Activated T-helper 17 cell treated with anti-CD3 and anti-CD28 coated beads, Interleukin-2, amount 50 U/mL, for 72 hours (primary cell): ENCODE measurements at places on chromosomes 1 and 21.

DNA sequence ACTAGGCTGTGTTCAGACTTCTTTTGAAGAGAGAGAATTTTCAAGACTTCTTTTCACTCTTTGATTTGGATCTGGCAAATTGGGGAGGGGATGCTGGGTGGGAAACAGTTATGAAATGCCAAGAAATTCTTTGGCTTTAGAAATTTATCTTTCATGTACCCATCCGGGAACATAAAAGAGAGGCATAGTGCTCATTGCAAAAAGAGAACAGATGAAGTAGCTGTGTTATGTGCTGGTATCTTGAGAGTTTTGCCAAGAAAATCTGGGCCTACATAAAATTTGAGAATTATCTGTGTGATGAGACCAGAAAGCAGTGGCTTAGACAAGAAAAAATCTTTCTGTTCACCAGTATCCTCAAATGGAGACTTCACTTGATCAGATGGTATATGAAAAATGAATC lies 4.3 kb downstream of the TMEM167B start:
- no peak overlapping the region for H3K27ac ChIP-seq
- H3K36me3 ChIP-seq: peaks cover 72% of the 10 kb centered on the region
- H3K27me3 ChIP-seq: no peaks in the 10 kb centered on the region
- H3K4me3 ChIP-seq: no peak overlapping the region
- ATAC-seq: no peak
- H3K4me1 ChIP-seq: peaks cover 20% of the 10 kb centered on the region

GRCh38 chr1:31154632-31155215 lies 85.0 kb downstream of the NKAIN1 start:
- no peaks in the 10 kb centered on the region for H3K27me3 ChIP-seq
- no peaks in the 10 kb centered on the region for H3K4me1 ChIP-seq
- H3K27ac ChIP-seq: peak overlapping the region; percentile 61
- H3K36me3 ChIP-seq: no peaks in the 10 kb centered on the region
- peak; percentile 88 for ATAC-seq
- peak overlapping the region; percentile 82 for H3K4me3 ChIP-seq

- no peaks in the 10 kb centered on the region for H3K27me3 ChIP-seq
- no peak for ATAC-seq
- H3K27ac ChIP-seq: no peak overlapping the region
- peaks cover 70% of the 10 kb centered on the region for H3K36me3 ChIP-seq
- H3K4me3 ChIP-seq: no peak overlapping the region
- H3K4me1 ChIP-seq: no peaks in the 10 kb centered on the region
Measured at GRCh38 chr1:235670157-235670776, 20.7 kb upstream of the GNG4 start.

- H3K27me3 ChIP-seq: no peaks in the 10 kb centered on the region
- no peak overlapping the region for H3K27ac ChIP-seq
- no peak overlapping the region for H3K4me3 ChIP-seq
- H3K4me1 ChIP-seq: peaks cover 2% of the 10 kb centered on the region
Measured at GRCh38 chr1:63411066-63411465, 43.6 kb downstream of the ALG6 start.

DNA sequence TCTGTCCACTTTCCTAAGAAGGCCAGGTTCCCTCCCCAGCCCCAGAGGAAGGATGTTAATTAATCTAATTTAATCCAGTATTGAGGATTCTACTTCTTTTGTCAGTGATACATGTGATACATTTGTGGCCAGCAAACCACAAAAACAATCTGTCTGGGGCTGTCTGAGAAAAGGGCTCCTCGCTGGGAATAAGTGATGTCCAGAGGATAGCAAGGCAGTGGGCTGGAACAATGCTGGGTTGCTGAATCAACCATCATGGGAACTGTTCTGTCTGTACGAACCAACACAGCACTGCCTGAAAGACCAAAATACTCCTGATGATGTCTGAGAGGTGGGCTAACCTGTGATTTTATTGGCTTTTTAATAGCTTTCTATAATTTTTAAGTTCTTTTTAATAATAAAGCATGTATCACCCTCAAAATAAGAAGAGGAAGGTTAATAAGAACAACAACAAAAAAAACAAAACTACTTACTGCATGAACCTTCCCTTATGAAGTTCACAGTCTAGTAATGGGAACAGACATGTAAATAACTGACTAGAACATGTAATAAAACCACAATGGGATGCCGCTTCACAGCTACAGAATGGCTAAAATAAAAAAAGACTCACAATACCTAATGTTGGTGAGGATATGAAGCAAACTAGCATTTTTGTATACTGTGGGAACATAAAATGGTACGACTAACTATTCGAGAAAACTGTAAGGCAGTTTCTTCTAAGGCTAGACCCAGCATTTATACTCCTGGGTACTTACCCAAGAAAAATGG lies 11.4 kb upstream of the ADAR start:
- no peak for ATAC-seq
- peaks cover 34% of the 10 kb centered on the region for H3K4me1 ChIP-seq
- H3K4me3 ChIP-seq: no peak overlapping the region
- H3K27ac ChIP-seq: no peak overlapping the region
- no peaks in the 10 kb centered on the region for H3K27me3 ChIP-seq

- H3K36me3 ChIP-seq: no peaks in the 10 kb centered on the region
- H3K27me3 ChIP-seq: no peaks in the 10 kb centered on the region
- no peak overlapping the region for H3K27ac ChIP-seq
Measured at GRCh38 chr1:51583532-51583931, 33.4 kb upstream of the OSBPL9 start.

DNA sequence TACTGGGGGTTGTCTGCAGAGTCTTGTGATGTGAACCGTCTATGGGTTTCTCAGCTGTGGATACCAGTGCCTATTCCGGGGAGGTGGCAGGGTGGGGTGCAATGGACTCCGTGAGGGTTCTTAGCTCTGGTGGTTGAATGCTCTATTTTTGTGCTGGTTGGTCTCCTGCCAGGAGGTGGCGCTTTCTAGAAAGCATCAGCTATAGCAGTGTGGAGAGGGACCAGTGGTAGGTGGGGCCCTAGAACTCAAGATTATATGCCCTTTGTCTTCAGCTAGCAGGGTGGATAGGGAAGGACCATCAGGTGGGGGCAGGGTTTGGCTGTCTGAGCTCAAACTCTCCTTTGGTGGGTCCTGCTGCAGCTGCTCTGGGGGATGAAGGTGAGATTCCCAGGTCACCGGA lies 127.3 kb upstream of the PLD5 start:
- H3K27me3 ChIP-seq: peaks cover 4% of the 10 kb centered on the region
- no peak for ATAC-seq
- no peaks in the 10 kb centered on the region for H3K36me3 ChIP-seq
- H3K27ac ChIP-seq: no peak overlapping the region

DNA sequence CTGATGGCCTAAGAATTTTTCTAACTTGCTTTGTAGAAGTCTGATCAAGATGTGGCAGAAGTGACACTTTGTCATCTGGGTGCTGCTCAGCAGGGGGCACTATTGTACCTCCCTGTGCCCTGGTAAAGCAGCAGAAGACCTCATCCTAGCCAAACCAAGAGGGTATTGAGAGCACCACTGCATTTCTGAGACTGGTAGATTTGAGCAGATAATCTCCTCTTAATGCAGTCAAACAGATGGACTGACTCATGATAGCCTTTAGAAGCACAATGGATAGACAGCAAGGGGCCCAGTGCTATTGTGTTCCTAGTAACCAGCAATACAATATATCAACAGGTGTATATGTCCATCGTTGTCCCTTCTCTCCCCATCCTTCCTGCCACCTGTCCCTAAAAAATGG lies 5.7 kb downstream of the TPM3 start:
- H3K27ac ChIP-seq: no peak overlapping the region
- H3K27me3 ChIP-seq: no peaks in the 10 kb centered on the region
- ATAC-seq: no peak
- peaks cover 22% of the 10 kb centered on the region for H3K36me3 ChIP-seq
- H3K4me1 ChIP-seq: peaks cover 7% of the 10 kb centered on the region
